H9 (cell line): ENCODE measurements at places on chromosomes 1 and 21. TPM values are rescaled to one million over a fixed set of nuclear protein-coding genes. Genes with fewer than 3 reads are reported as not detected.

The LMOD1 gene
- total RNA-seq, result 0.31 and 0.44 TPM in 2 replicates

The RNASEL gene
- total RNA-seq, result 0.57 and 0.63 TPM in 2 replicates

The EDARADD gene
- total RNA-seq, result 3.8 and 4.5 TPM in 2 replicates

The SIPA1L2 gene
- 5.2 and 5.6 TPM in 2 replicates for total RNA-seq

The SELENBP1 gene
- 13.9 and 14.2 TPM in 2 replicates for total RNA-seq

The AHCTF1 gene
- 41.9 and 44.3 TPM in 2 replicates for total RNA-seq

The CYP4A22 gene
- not detected in 2 replicates for total RNA-seq

The MATN1 gene
- total RNA-seq, result not detected in 2 replicates

The FCN3 gene
- total RNA-seq, result 0.22 TPM in 2 replicates

The ADARB1 gene
- total RNA-seq, result 14.1 and 15.8 TPM in 2 replicates

DNA sequence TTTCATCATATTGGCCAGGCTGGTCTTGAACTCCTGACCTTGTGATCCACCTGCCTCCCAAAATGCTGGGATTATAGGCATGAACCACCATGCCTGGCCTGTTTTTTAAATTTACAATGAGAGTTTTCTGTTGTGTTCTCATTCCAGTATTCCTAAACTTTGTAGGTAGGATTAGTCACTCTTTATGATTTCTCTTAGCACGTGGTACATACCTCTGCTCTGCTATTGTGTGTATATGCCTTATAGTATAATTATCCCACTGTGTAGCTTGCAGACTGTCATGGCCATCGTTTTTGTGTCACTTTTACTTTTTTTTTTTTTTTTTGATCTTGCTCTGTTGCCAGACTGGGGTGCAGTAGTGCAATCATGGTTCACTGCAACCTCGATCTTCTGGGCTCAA lies 14.5 kb downstream of the PATJ start:
- H3K4me1 ChIP-seq, result no peaks in the 10 kb centered on the region; the same call in 1 of the 2 replicates
- H3K4me3 ChIP-seq, result no peak overlapping the region
- no peaks in the 10 kb centered on the region for H3K36me3 ChIP-seq
- no peak overlapping the region for H3K27ac ChIP-seq
- no peaks in the 10 kb centered on the region for H3K27me3 ChIP-seq

- H3K27me3 ChIP-seq, result no peaks in the 10 kb centered on the region
- H3K4me1 ChIP-seq, result peaks cover 9% of the 10 kb centered on the region; the same call in 1 of the 2 replicates
- no peaks in the 10 kb centered on the region for H3K36me3 ChIP-seq
- no peak overlapping the region for H3K27ac ChIP-seq
Observed at GRCh38 chr1:30808067-30808662, 50.6 kb upstream of the LAPTM5 start.

DNA sequence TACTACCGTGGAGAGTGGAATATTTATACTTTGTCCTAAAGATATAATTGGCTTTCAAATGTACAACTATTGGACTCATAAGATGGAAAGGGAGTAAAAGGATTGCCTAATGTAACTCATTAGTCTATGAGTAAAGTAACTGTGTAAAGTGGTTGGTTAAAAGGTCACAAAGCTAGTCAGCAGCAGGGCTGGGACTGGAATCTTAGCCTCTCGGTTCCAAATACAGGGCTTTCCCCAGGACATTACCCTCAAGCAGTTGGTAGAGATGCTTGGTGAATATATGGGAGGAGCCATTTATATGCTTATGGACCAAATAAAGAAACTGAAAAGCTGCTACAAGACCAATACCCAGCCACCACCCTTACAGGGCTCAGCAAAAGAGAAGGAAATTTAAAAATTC lies 283.7 kb downstream of the HLX start:
- no peak overlapping the region for H3K27ac ChIP-seq
- H3K36me3 ChIP-seq, result no peaks in the 10 kb centered on the region; the same call in 1 of the 2 replicates
- no peak for DNase-seq
- no peak overlapping the region for H3K4me3 ChIP-seq

DNA sequence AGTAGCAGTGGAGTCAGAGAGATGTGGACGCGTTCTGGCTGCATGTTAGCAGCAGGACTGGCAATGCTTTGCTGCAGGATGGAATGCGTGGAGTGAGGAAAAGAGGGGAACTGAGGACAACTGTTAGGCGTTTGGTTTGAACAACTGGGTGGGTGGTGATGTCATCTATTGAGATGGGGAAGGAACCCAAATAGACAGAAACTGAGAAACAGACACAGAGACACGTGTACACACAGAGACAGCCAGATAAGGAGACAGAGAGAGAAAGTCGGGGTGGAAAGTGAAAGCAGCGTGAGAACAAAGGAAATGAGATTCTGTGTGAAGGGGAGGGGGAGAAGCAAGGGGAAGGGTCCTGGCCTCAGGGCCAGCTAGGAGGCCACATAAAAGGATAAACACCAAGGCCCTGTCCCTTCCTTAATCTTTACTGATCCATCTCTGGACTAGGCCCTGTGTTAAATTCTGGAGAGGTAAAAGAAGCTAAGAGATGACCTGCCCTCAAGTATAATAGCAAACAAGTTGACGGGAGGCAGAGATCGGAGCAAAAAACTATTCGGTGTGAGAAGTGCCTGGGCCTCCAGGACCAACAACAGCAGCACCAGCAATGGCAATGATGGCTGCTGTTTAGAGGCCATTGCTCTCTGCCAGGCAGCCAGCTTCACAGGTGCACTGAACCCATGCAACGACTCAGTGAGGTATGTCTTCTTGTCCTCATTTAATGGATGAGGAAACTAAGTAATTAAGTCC lies 31.6 kb downstream of the VWA5B1 start:
- H3K4me1 ChIP-seq, result peaks cover 5% of the 10 kb centered on the region; the same call in 1 of the 2 replicates
- H3K4me3 ChIP-seq, result no peak overlapping the region
- no peak overlapping the region for H3K27ac ChIP-seq

GRCh38 chr1:53550201-53550741 lies 91.1 kb downstream of the DMRTB1 start:
- no peak overlapping the region for H3K27ac ChIP-seq
- peaks cover 7% of the 10 kb centered on the region; the same call in 1 of the 2 replicates for H3K4me1 ChIP-seq
- H3K36me3 ChIP-seq, result no peaks in the 10 kb centered on the region; the same call in 2 of the 3 replicates
- H3K4me3 ChIP-seq, result no peak overlapping the region

GRCh38 chr1:41811051-41811795 lies 107.5 kb downstream of the HIVEP3 start:
- no peaks in the 10 kb centered on the region for H3K27me3 ChIP-seq
- no peak for DNase-seq
- H3K27ac ChIP-seq, result no peak overlapping the region
- no peaks in the 10 kb centered on the region for H3K4me1 ChIP-seq

DNA sequence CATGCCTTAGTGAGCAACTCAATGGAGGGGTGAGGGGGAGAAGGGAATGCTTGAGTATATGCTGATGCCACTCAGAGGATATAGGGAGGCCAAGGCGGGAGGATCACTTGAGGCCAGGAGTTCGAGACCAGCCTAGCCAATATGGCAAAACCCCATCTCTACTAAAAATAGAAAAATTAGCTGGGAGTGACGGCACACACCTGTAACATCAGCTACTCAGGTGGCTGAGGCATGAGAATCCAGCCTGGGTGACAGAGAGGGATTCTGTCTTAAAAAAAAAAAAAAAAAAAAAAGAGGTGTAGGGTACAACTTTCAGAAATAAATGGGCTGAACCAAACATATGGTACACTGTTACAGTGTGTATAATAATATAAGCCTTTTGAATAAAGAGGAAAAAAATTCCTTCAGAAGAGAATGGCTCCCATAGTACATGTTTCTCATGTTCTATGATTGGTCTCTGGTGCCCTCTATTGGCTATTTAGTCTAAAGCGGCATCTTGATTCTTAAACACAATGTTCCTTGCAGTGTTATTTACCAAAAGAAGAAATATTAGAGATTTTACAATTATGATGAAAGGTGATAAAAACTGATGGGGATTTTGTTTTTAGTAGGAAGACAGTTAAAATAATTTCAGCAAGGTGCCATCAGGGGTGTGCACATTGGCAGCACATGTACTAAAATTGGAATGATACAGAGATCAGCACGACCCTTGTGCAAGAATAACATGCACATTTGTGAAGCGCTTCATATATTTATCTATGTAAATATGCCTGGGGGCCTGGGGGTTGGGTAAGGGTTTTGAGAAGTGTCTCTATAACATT lies 109.8 kb downstream of the PATJ start:
- no peaks in the 10 kb centered on the region for H3K4me1 ChIP-seq
- H3K4me3 ChIP-seq, result no peak overlapping the region
- no peak for DNase-seq

DNA sequence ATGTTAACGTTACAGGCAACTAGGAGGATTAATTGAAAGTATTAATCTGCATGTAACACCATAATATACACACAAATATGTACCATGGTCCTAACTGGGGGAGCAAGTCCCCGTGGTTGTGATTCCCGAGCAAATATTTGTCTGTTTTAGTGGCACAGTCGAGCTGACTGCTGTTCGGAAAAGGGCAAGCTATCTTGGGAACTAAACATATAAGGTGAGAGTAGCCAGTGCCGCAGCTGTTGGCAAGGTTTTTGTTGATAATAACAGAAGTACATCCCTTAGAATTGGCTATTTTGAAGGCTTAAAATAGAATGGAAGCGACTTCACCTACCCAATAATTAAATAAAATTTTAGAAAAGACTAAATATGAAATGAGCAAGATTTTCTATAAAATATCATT lies 45.5 kb downstream of the UCHL5 start:
- no peaks in the 10 kb centered on the region for H3K27me3 ChIP-seq
- no peak overlapping the region for H3K27ac ChIP-seq
- no peak for DNase-seq
- H3K36me3 ChIP-seq, result no peaks in the 10 kb centered on the region
- H3K4me1 ChIP-seq, result no peaks in the 10 kb centered on the region

DNA sequence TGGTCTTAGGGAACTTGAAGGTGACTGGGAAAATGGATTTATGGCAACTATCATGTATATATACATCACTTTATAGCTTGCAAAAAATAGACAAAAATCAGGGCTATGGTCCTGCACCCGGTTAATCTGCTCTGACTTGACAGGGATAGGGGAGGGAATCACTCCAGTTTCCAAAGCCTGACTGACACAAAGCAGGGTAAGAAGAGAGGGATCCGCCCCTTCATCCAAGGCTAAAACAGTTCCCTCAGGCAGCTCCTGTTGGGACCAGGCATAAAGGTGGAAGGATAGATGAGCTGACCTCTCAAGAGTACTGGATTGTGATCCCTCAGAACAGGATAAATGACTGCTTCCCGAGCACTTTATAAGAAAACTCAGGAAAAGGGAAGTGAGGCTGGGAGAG lies 1.4 kb downstream of the PBXIP1 start:
- H3K4me3 ChIP-seq, result peak overlapping the region; percentile 97
- H3K27ac ChIP-seq, result no peak overlapping the region
- H3K36me3 ChIP-seq, result peaks cover 21% of the 10 kb centered on the region
- no peaks in the 10 kb centered on the region for H3K27me3 ChIP-seq
- no peak for DNase-seq

- no peak for DNase-seq
- H3K4me3 ChIP-seq, result no peak overlapping the region
Observed at GRCh38 chr1:44412601-44413000, 7.5 kb downstream of the RNF220 start.

GRCh38 chr1:185440877-185441276 lies 123.8 kb upstream of the IVNS1ABP start:
- H3K4me3 ChIP-seq, result no peak overlapping the region
- no peak overlapping the region for H3K27ac ChIP-seq
- H3K4me1 ChIP-seq, result no peaks in the 10 kb centered on the region
- DNase-seq, result no peak
- no peaks in the 10 kb centered on the region for H3K36me3 ChIP-seq

DNA sequence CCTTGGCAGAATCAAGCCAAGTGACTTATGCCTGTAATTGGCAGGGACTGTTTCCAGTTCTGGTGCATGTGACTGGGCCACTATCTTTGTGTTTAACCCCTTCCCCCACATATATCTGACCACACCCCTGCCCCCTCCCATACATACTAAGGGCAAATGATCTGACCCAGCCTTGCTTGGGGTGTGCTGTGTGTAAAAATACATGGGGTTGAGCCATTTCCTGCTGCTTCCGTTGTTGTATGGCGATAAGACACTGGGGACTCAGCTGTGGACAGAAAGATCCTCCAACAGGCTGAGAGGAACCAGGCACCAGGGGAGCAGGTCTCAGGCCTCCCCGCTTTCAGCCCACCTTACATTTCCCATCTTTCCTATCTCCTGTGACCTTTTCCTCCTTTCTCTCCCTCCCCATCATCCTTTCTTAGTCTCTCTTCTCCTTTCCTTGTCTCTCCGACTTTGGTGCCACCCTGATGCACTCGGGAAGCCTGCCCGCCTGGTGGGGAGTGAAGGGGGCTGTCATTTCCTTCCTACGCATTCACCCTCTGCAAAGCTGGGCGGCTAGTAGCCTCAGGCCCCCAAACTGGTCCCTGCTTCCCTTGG lies 39.7 kb downstream of the TMCC2 start:
- H3K36me3 ChIP-seq, result peaks cover 16% of the 10 kb centered on the region
- H3K27ac ChIP-seq, result no peak overlapping the region
- no peak for DNase-seq
- no peak overlapping the region for H3K4me3 ChIP-seq
- peaks cover 3% of the 10 kb centered on the region; the same call in 1 of the 2 replicates for H3K4me1 ChIP-seq

DNA sequence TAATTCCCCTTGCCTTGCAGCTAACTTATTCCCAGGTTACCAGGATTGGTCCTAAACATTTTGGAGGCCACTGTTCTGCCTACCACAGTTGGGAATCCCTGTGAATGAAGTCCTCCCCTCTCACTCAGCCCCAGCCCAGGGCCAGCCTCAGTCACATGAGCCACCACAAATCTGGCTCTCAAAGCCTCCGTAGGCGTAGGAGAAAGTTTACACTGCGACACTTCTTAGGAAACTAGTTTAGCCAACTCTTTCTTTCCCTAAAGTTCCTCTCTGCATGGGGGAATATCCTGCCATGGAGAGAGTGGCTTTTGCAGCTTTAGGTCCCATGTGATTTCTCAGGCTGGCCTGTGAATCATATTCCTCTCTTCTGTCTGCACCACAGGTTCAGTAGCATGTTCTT lies 45.7 kb upstream of the ETV3 start:
- no peak overlapping the region for H3K27ac ChIP-seq
- no peaks in the 10 kb centered on the region for H3K4me1 ChIP-seq

DNA sequence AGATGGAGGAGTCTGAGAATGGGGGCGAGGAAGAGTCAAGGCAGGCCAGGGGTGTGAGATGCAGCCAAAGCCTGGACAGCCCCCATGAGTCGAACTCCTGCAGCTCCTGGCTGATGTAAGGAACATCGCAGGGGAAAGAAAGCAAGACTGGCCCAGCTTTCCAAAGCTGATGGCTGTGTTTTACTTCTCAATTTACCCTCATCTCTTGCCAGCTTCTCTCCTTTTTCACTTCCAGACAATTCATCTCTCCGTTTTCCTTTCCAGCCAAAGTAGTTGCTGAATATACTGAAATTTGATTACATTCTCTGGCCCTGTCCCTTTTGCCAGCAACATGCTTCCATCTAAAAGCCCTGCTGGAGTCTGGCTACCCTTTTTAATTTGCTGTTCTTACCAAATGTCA lies 40.0 kb upstream of the UBE2U start:
- no peak for DNase-seq
- no peaks in the 10 kb centered on the region for H3K27me3 ChIP-seq
- no peak overlapping the region for H3K27ac ChIP-seq
- H3K36me3 ChIP-seq, result peaks cover 56% of the 10 kb centered on the region
- H3K4me1 ChIP-seq, result no peaks in the 10 kb centered on the region
